ENCODE measurements at places on chromosomes 12 and 14.

- no peaks in the 10 kb centered on the region for H3K36me3 ChIP-seq
- H3K4me1 ChIP-seq: no peaks in the 10 kb centered on the region
- no peak overlapping the region for H3K4me3 ChIP-seq
- no peak overlapping the region for H3K27ac ChIP-seq
- DNase-seq: no peak
- H3K27me3 ChIP-seq: no peaks in the 10 kb centered on the region
Observed at GRCh38 chr12:131380965-131381705, 329.8 kb upstream of the SFSWAP start.

- DNase-seq: no peak
- H3K36me3 ChIP-seq: peaks cover 57% of the 10 kb centered on the region
- H3K27ac ChIP-seq: no peak overlapping the region
- H3K27me3 ChIP-seq: no peaks in the 10 kb centered on the region
Observed at GRCh38 chr12:6529291-6529737, 5.0 kb upstream of the GAPDH start.

- no peaks in the 10 kb centered on the region for H3K36me3 ChIP-seq
- H3K27ac ChIP-seq: no peak overlapping the region
- H3K27me3 ChIP-seq: no peaks in the 10 kb centered on the region
- DNase-seq: no peak
Observed at GRCh38 chr12:94152292-94153078, 4.1 kb downstream of the PLXNC1 start.

DNA sequence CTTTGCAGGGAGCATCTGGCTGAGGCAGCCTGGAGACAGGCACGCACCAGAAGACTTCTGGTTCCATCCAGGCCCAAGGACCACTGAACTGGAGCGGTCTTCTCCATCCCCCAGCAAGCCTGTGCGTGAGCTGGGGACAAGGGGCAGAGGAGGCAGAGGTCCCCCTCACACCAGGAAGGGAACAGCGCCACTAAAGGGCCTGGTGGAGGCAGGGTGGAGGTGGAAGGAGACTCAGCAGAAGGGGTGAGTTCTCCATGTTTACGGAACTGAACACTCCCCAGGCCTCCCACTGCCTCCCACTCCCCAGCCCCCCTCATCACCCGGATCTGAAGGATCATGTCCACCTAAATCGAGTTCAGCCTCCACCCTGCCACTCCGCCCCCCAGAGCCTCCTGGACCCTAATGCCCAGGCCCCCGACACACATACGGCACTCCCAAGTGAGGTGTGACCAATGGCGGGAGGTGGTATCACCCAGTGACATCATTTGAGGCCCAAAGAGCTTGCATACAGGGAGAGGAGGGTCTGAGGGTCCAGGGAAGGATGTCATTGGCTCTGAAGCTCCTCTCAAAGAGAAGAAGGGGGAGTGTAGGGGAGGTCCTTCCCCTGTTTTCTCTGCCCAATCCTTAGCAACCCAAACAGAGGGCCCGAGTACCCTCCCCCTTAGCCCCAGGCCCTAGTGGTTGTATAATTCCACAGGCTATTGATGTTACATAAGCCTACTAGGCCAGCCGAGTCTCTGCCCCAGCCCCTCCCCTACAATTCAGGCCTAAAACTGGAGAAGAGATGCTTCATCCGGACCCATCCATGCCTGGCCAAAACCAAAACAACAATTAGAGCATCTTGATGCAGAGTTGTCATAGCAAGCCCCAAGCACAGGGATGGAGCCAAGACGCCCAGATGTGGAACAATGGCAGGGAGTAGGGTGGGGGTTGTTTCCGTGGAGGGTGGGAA lies 1.0 kb downstream of the FAIM2 start:
- no peak overlapping the region for H3K4me3 ChIP-seq
- no peak overlapping the region for H3K27ac ChIP-seq
- H3K27me3 ChIP-seq: no peaks in the 10 kb centered on the region
- no peaks in the 10 kb centered on the region for H3K36me3 ChIP-seq

DNA sequence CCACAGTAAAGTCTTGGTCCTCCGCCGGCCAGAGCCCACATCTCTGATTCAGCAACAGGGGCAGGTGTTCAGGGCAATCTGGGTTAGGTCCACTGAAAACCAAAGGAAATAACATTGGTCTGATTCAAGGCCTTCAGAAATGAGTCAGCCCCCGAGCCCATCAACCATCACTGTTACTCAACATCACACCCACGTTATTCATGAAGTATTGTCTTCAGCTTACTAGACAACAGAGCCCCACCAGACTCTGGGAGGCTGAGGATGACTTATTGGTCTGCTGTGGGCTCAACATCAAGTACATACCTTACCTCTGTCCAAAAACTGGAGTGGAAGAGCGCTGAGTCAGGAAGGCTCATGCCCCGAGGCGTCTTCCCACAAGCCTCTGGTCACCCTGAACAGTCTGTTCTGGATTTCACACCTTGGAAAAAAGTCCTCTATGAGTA lies 97.5 kb downstream of the ZFP36L1 start:
- no peak overlapping the region for H3K27ac ChIP-seq
- no peak overlapping the region for H3K4me3 ChIP-seq
- H3K27me3 ChIP-seq: no peaks in the 10 kb centered on the region
- DNase-seq: no peak

GRCh38 chr12:8852119-8852518 lies 29.7 kb downstream of the A2ML1 start:
- no peaks in the 10 kb centered on the region for H3K4me1 ChIP-seq
- H3K36me3 ChIP-seq: no peaks in the 10 kb centered on the region
- DNase-seq: no peak

GRCh38 chr12:86226481-86226880 lies 29.7 kb downstream of the MGAT4C start:
- no peaks in the 10 kb centered on the region for H3K36me3 ChIP-seq
- H3K27ac ChIP-seq: no peak overlapping the region
- no peaks in the 10 kb centered on the region for H3K27me3 ChIP-seq
- no peak overlapping the region for H3K4me3 ChIP-seq
- H3K4me1 ChIP-seq: no peaks in the 10 kb centered on the region
- no peak for DNase-seq

DNA sequence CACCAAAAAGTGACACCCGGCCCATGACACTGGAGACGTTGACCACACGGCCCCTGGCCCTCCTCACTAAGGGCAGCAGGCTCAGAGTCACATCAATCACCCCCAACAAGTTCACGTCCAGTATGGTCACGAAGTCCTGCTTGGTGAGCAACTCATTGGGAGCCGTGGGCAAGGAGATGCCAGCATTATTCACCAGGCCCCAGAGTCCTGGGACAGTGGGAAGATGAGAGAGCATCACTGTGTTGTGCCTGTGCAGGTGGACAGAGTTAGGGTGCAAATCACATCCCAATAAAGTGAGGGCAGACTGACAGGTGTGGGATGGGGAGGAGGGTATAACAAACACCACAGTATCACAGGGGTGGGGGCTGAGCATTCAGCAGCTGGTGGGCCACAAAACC lies 2.5 kb downstream of the RDH16 start:
- H3K4me1 ChIP-seq: no peaks in the 10 kb centered on the region
- H3K36me3 ChIP-seq: no peaks in the 10 kb centered on the region
- H3K27ac ChIP-seq: no peak overlapping the region
- DNase-seq: no peak
- no peaks in the 10 kb centered on the region for H3K27me3 ChIP-seq

DNA sequence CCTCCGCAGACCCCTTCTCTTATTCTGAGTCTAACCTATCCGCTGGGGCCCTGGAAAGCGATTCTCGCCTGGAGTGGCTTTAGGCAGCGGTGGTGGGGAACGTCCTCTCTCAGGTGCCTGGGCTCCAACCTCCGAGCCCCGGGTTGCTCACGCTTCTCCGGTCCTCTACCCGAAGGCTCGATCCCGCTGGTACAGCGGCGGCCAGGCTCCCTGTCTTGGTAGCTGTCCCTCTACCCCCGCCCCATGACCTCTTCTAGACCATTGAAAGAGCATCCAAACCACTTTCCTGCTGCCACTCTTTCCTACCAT lies 505 bp upstream of the HEBP1 start:
- peak overlapping the region; percentile 71 for H3K4me3 ChIP-seq
- peak overlapping the region; percentile 67 for H3K27ac ChIP-seq
- no peaks in the 10 kb centered on the region for H3K36me3 ChIP-seq
- H3K4me1 ChIP-seq: peaks cover 8% of the 10 kb centered on the region

- H3K27ac ChIP-seq: no peak overlapping the region
- H3K4me3 ChIP-seq: no peak overlapping the region
- H3K4me1 ChIP-seq: peaks cover 29% of the 10 kb centered on the region
- DNase-seq: no peak
Observed at GRCh38 chr12:57939291-57939690, 2.1 kb upstream of the ATP23 start.

DNA sequence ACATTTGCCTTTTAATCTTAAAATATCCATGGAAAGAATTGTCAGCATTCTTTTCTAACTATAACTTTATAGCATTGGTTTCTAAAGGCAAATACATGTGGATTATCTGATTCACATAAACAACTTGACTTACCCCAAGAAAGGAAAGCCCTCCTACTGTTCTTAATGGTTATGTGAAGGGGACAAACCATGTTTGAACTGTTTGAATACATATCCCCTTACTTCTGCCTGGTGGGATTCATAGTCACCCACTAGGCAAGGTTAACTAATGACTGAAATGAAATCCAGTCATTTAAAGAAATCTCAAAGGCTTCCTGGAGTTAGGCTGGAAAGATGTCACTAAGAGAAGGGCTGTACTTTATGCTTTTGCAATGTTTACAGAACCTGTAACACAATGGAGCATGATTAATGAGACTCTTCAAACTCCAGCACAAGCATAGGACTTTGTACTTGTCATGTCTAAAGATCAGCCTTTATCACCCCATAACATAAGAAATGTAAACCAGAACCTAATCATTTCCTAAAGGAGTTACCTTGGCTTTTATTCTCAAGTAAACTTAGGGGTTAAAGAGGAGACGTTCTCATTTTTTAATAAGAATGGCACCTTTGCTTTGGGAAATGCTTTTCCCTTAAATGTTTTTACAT lies 10.2 kb upstream of the FLRT2 start:
- H3K36me3 ChIP-seq: no peaks in the 10 kb centered on the region
- DNase-seq: no peak
- no peaks in the 10 kb centered on the region for H3K4me1 ChIP-seq
- no peak overlapping the region for H3K4me3 ChIP-seq
- no peaks in the 10 kb centered on the region for H3K27me3 ChIP-seq
- H3K27ac ChIP-seq: no peak overlapping the region

- H3K27me3 ChIP-seq: no peaks in the 10 kb centered on the region
- H3K4me1 ChIP-seq: no peaks in the 10 kb centered on the region
- DNase-seq: no peak
Observed at GRCh38 chr12:113247123-113248050, 26.1 kb downstream of the TPCN1 start.

GRCh38 chr12:58871556-58871955 lies 48.7 kb downstream of the LRIG3 start:
- no peaks in the 10 kb centered on the region for H3K4me1 ChIP-seq
- no peak overlapping the region for H3K27ac ChIP-seq
- H3K27me3 ChIP-seq: no peaks in the 10 kb centered on the region
- no peak overlapping the region for H3K4me3 ChIP-seq
- no peak for DNase-seq

GRCh38 chr12:69284131-69284530 lies 44.8 kb downstream of the CPSF6 start:
- peak; percentile 1 for DNase-seq
- peak overlapping the region; percentile 27 for H3K4me3 ChIP-seq
- no peaks in the 10 kb centered on the region for H3K4me1 ChIP-seq
- H3K36me3 ChIP-seq: no peaks in the 10 kb centered on the region
- no peak overlapping the region for H3K27ac ChIP-seq
- H3K27me3 ChIP-seq: no peaks in the 10 kb centered on the region

DNA sequence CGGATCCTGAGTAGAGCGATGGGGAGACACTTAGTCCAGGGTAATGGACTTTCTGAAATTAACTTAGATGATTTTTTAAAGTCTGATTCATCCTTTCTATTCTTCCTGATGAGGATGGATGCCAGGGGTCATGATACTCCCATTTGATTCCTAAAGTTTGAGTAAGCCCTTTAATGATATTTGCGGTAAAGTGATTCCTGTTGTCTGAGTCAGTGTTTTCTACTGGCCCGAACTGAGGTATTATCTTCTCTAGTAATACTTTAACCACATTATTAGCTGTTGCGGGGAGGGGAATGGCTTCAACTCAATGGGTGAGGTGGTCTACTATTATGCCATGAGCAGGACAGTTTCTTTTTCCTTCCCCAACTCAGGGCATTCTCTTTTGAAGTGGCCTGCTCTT lies 111.6 kb downstream of the RIN3 start:
- H3K4me1 ChIP-seq: no peaks in the 10 kb centered on the region
- no peak overlapping the region for H3K4me3 ChIP-seq
- no peak for DNase-seq
- no peaks in the 10 kb centered on the region for H3K27me3 ChIP-seq
- H3K36me3 ChIP-seq: no peaks in the 10 kb centered on the region

DNA sequence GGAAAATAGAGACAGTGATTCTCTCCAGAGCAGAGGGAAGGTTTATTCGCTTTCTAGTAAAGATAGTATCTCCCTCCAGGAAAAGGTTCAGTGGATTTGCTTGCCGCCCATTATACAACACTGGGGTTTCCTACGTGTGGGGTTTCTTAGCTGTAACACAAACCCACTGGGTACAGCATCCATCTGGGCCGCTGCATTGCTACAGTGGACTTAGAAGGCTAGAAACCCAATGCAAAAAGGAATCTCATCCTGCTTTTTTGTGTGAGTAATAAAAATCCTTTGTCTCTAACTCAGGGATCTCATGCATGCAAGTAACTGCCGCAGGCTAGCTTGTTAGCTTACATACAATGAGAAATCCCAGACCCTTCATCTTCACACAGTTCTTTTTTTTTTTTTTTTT lies 67.1 kb upstream of the BCL2L14 start:
- no peak overlapping the region for H3K4me3 ChIP-seq
- H3K27ac ChIP-seq: no peak overlapping the region
- H3K4me1 ChIP-seq: peaks cover 29% of the 10 kb centered on the region

DNA sequence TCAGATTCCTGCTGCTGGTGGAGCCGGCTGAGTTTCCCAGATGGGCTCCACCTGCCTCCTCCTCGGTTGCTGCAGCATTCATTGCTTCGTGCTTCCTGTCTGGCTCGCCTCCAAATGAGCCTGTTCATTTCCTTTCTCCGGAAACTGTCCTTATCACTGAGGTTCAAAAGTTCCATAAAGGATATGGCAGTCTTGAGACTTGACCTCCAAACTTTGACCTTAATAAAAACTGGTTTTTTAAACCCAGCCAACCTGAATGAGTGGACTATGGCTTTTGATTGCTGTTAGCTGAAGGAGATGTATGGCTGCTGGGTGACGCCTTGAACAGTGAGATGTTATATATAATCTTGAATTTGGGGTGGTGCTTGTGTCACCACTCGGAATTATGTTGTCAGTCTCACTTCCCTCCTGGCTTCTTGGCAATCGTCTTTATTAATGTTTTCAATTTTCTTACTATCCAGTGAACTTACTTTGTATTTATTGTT lies 62.7 kb downstream of the RASSF3 start:
- H3K4me1 ChIP-seq: peaks cover 72% of the 10 kb centered on the region
- no peaks in the 10 kb centered on the region for H3K27me3 ChIP-seq
- H3K27ac ChIP-seq: peak overlapping the region; percentile 89
- H3K36me3 ChIP-seq: no peaks in the 10 kb centered on the region
- peak; percentile 59 for DNase-seq
- no peak overlapping the region for H3K4me3 ChIP-seq

All from effector memory CD4-positive, alpha-beta T cell (primary cell).